ENCODE measurements at places on chromosomes 5 and 9.
A peak's percentile ranks its signal among the peaks of the same experiment; 100 is the strongest.

DNA sequence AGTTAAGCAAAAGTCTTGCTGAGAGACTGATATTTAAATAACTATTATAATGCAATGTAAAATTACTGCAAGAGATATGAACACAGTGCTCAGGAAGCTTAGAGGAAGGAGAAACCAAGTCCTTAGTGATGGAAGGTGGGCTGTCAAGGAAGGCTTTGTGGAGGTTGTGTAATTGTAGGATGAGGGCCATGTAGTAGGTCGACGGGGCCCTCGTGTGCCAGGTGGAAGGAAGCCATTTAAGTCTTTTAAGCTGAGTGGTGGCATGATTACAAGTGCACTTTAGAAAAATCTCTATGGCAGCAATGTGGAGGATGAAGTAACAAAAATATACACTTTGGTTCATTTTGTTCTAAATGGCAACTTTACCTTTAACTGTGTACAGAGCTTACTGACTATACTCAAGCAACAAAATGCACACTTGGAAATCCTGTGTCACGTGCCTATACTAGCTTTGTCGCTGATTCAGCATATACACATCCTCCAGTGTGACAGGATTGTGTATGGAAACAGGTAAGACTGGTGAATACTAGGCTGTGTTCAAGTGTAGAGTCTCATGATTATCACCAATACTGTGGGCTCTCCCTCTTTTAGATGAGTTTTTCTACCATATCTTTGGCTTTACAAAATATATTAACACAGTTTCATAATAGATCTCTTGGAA, 78.6 kb downstream of the TMC1 start:
- DNase-seq = no peak

DNA sequence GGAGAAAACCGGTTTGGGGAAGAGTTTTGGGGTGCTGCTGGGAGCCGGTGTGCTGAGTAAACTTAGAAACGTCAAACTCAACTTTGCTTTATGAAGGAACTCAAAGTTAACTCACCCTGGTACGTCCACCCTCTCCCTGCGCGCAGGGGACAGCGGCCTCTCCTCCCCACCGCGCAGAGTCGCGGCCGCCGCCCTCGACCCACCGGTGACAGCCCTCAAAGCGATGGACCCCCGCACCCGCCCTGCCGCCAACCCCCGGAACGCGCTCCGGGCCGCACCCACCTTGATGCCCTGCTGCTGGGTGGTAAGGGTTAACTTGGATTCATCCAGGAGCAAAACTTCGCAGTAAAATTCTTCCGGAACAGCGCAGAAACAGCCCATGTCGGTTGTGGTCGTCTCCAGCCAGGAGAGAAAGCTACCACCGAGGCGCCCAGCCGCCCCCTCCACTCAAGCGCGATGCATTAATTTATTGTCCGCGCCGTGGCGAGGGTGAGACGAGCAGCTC, 366 bp downstream of the EPB41L4A start:
- no peak for DNase-seq

GRCh38 chr9:96858670-96859069, 4.4 kb upstream of the ZNF782 start:
- DNase-seq = no peak

GRCh38 chr9:90803860-90804593, 2.4 kb downstream of the SYK start:
- DNase-seq = no peak

DNA sequence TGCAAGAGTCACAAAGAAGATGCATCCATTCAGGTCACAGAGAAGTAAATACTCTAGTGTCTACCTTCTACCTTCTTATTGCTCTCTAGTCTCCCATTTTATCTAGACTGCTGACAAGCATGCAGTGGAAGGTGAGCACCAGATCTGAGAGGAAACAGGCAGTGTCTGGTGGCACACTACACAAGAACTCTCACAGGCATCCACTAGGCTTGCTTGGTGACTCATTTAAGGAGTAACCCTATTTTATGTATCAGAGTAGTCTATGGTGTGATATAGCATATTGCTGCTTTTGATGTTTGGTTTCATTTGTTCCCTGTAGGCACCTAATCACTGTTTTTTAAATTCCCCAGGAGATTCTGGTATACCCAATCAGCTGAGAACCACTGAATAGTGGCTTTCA, 1.6 kb upstream of the THBS4 start:
- no peak for DNase-seq

DNA sequence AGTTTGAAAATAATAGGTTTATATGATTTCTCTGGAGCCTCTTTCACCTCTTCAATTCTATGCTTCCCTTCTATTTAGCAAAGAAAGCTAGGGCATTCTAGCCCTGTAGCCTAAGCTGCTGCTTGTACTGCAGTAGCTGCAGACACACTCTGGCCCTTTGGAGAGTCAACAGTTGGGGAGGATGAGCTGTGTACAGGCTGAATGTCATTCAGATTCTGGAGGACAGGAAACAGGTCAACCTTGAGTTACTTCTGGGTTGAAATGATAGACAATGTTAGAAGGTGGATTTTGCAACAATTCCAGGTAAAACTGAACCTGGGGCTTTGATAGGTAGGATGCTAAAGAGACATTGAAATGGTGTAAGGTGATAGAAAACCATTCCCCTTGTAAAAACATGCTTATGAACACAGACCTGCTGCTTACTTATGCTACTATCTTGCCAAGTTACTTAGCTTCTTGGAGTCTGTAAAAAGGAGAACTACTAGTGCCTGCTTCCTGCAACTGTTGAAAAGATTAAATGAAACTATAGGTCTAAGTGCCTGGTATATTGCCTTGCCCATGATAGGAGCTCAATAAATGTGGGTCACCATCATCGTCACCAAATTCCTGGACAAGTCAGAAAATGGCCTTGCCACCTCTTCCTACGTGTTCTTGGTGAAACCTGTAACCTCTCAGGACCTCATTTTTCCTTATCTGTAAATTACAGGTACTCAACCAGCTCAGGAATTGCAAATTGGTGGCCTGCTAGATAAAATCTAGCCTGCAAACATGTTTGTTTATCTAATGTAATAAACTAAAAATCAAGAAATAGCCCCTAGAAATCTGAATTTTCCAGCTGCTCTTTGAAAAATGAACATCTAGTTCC, 83.7 kb downstream of the GALNT10 start:
- DNase-seq = no peak

DNA sequence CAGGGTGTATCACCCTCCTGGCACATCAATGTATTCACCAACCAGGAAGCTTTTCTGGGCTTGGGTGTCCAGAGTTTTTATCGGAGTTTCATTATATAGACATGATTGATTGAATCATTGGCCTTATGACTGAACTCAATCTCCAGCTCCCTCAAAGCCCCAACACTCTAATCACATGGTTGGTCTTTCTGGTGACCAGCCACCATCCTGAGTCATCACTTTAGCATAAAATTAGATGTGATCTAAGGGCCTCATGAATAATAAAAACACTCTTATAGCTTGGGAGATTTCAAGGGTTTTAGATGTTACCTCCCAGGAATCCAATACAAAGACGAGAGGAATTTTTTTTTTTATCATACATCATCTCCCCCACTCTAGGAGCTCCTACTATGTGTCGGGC, 7.7 kb upstream of the PBX3 start:
- no peak for DNase-seq

GRCh38 chr9:127733614-127734013, 1.5 kb downstream of the TOR2A start:
- DNase-seq = no peak

- no peak for DNase-seq
Observed at GRCh38 chr9:109963079-109963478, 183.1 kb downstream of the PALM2AKAP2 start.

- peak; percentile 93 for DNase-seq
Observed at GRCh38 chr5:73938280-73938937, 312.4 kb downstream of the ARHGEF28 start.

DNA sequence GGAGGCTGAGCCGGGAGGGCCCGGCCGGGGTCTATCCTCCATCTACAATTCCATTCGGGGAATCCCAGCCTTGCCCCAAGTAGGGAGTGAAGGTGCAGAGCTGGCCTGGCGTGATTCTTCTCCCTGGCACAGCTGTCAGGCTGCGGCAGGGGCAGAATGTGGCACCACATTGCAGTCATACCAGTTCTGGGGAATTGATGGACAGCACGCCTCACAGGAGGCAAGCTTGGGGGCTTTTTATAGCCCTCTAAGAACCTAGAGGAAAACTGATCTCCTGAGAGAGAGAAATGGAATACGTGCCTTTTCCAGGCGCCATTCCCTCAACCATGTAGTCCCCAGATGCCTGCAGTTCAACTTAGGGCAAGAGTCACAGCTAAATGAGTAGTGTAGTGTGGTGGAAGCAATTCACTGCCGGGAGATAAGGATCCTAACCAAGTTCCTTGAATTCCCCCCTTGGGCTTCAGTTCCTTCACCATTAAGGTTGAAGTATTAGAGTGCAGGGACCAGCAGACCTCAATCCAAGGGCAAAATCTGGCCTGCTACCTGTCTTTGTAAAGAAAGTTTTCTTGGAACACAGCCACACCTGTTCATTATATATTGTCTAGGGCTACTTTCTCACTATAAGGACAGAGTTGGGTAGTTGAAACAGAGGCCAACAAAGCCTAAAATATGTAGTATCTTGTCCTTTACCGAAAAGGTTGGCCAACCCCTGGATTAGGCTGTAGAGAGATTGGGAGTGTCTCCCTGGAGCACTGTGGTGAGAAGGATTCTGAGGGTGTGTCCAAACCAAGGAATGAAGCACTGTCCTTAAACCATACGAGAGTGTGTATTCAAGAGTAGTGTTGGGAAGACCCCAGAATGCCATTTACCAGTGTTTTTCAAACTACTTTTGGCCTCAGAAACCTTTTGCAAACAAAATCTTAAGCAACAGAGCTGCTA, 10.6 kb downstream of the AFAP1L1 start:
- no peak for DNase-seq

GRCh38 chr9:89899573-89899972, 294.8 kb downstream of the GADD45G start:
- DNase-seq = no peak

DNA sequence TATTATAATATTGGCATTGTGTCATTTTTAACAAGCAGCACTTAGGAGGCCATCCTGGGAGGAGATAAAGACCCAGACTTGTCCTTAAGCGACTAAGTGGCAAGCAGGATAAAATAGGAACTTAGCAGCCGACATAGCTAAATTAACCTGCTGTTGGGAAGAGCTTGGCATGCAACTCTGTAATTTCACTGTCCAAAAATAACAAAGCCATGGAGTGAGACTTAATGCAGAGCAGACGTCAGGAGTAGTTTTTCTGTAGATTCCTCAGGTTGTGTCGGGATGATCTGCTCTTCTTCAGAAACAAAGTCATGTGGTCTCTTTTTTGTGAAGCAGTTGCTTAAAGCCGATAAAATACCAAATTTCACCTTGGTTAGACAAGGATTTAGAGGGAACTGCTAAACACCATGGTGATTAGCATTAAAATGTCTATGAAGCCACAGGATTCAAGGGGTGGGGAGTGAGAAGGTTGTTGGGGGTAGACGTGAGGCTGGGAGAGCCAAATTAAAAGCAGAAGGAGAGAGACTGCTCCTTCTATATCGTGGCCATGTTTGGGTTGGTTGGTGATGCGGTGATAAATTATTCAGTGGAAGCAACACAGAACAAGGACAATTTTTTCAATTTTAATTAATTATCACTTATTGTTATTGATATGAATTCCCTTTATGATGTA, 303.0 kb downstream of the CSNK1G3 start:
- DNase-seq = peak; percentile 34

GRCh38 chr9:103430469-103430868, 435.3 kb downstream of the CYLC2 start:
- no peak for DNase-seq

DNA sequence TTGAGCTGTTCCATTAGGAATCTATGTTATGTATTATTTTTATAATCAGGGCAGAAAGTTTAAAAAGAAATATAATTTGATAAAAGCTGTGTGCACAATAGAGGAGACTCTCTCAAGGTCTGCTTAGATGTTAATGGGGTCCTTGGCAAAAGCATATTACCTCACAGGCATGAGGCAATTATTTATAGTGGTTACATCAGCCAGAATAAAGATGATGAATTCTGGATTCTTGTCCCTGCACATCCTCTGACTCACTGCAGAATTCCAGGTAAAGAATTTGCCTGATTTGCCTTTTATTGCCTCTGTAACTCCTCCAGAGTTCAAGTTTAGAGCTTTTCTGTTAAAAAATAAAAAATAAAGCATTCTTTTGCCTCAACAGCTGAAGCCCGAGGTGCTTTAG, 253.6 kb downstream of the MAST4 start:
- peak; percentile 74 for DNase-seq

- no peak for DNase-seq
Observed at GRCh38 chr9:75921391-75922127, 31.1 kb downstream of the PCSK5 start.

DNA sequence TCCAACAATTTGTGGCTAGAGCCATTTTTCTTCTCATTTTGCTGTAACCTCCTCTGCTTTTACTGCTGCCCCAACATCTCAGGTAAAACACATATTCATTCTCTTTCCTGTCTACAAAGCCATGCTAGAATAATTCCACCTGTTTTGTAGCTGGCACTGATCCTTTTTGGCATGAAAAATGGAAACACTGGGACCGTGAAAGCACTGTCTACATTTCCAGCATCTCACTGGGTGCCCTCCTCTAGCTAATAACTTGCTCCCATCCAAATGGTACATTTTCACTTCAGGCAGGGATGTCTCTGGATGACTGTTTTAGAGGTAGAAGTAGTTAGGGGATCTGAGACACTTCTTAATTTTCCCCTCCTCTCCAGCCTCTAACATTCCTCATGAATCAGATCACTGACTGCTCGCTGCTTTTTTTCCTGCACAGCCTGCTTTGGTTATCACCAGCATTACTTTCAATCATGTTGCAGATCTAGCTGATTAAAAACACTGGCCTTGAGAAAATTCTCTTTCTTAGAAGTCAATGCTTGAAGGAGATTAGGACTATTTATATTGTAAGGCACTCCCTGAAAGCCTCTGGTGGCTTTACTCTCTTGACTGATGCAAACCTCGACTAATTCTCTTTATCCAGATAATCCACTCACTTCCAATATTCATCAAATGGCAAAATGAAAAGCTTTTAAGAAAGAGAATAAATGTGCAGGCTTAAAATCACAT, 1312.6 kb upstream of the DMAC1 start:
- DNase-seq = no peak

- no peak for DNase-seq
Observed at GRCh38 chr5:135323701-135324132, 75.3 kb downstream of the MACROH2A1 start.

DNA sequence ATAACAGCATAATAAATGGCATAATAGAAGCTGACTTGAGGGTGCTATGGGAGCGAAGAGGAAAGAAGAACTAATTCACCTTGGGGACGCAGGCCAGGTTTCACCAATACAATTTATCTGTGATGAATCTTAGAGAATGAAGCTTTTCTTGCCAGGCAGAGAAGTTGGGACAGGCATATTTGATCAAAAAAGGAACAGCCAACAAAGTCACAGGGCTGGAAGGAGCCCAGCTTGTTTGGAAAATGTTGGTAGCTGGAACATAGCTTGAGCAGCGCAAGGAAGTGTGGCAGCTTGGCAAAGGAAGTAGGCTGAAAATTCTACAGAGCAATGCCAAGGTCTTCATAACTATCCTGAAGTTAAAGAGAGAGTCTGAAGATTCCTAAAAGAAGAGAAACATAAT, 181.5 kb upstream of the OR13F1 start:
- no peak for DNase-seq

DNA sequence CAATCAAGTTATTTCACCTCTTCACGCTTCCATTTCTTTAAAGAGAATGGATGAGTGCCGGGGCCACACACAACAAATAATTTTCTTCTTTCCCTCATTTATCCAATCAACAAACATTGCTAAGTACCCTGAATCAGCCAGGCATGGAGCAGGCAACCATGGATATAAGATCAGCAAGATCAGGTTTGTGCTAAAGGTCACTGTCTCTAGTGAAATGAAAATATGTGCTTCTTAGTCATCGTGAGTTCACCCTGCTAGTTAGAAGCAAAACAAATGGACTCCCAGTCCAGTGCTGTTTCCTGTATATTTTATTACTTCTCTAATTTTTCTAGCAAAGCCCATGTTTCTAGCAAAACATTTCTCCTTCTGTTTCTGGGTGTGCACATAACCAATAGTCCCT, 629.2 kb downstream of the BNC2 start:
- DNase-seq = peak; percentile 33

All from kidney glomerular epithelial cell (primary cell).